ENCODE measurements at places on chromosomes 12 and 14. TPM values are rescaled to one million over a fixed set of nuclear protein-coding genes. Genes with fewer than 3 reads are reported as not detected.

DNA sequence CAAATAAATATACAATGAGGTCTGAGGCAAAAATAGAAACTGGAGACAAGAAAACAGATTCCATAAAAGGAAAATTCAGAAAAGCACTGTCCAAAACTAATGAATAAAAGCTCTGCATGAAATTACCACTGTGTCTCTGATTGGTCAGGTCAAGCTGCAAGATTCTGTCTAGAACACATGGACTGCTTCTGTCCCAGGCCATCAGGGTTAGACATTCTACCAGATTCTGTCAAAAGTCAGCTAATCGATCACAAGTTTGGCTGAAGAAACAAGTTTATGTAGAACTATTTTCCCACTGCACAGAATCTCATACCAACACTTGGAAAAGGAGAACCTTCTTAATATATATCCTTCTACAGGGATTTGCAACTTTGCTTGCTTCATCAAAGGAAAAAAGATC is 223.0 kb downstream of the ITPR2 start:
- no peak for DNase-seq

DNA sequence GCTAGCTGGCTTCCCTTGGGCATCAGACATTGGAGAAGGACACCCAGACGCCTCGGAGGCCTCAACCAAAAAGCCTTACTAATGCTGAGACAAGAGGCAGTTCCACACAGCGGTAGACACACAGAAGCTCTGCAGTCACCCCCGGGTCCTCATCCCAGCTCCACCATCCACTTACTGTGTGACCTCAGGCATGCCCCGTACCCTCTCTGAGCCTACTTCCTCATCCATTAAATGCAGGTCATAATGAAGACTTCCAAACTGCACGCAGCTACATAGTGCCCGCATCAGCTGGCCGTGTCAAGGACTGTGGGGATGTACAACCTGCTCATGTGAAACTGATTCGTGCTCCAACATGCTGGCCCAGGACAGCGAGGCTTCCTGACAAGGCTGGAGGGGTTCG is 72.3 kb downstream of the KDM2B start:
- DNase-seq: no peak

DNA sequence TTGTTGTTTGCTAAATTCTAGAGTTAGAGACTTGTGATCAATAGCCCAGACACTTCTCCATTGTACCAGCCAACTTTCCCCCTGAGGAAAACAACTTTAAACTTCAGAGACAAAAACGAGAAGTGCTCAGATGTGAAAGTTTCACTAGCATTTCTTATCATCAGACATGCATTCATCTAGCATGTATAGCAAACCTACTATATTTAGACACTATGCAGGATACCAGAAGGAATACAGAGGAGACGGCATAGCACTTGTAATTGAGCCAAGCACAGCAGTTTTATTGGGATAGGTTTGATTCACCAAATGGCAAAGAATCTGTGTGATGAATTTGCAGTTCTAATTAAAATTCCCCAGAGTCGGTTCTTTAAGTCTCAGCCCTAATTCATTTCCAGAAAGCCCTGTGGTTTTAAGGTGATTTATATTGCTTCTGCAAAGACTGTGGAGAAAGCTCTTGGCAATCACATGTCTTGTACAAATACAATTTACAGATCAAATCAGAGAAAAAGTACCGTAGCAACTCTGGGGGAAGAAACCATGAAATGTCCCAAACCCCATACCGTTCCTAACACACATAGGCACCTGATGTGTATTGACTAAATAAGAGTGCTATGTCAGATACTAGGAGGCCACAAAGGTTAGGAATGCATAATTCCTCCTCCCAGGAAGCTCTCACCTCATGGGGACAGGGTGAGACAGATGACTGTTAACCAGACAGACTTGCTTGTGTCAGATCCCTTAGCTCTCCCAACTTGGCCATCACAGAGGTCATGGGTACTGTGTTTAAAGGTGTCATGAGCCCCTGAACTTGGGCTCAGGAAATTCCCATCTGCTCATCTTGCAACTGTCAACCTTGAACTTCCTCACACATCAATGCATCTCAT is 69.6 kb upstream of the KRAS start:
- DNase-seq: no peak

The TM9SF1 gene
- 13.0 TPM for polyA plus RNA-seq

The PAPOLA gene
- 73.2 TPM for polyA plus RNA-seq

The DHH gene
- polyA plus RNA-seq: 1.8 TPM

The IL23A gene
- 29.3 TPM for polyA plus RNA-seq

DNA sequence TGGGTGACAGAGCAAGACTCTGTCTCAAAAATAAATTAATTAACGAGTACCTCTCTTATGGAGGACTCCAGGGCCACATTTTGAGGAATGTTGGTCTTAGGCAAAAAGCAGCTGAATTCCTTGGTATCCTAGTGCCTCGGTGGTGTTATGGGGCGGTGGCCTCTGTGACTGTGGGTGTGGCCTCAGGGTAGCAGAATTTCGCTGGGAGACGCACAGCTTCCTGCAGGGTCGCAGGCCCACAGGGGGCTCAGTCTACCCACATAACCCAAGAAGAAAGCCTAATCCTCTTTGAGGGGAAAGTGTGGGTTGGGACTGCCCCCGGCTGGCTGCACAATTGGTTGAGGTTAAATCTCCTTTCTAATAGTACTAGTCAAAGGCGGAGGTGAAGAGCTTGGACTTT is 11.2 kb upstream of the SERPINA4 start:
- no peak for DNase-seq

The RIMBP2 gene
- polyA plus RNA-seq: not detected

The CDH24 gene
- 16.2 TPM for polyA plus RNA-seq

- no peak for DNase-seq
These were observed 427.5 kb upstream of the MGAT4C start for GRCh38 chr12:86683568-86684304.

The SLCO1B1 gene
- not detected for polyA plus RNA-seq

The ITGA7 gene
- 0.54 TPM for polyA plus RNA-seq

The NELL2 gene
- 0.45 TPM for polyA plus RNA-seq

GRCh38 chr14:23640524-23641141 is 4.5 kb downstream of the DHRS2 start:
- no peak for DNase-seq

- no peak for DNase-seq
These were observed 27.0 kb downstream of the DYNC1H1 start for GRCh38 chr14:101991352-101991751.

- DNase-seq: no peak
These were observed 27.4 kb downstream of the DNM1L start for GRCh38 chr12:32706335-32707024.

- DNase-seq: no peak
These were observed 10.9 kb upstream of the ULK1 start for GRCh38 chr12:131883521-131883900.

- peak; percentile 9 for DNase-seq
These were observed 88.5 kb downstream of the PAPLN start for GRCh38 chr14:73325630-73326299.

- DNase-seq: no peak
These were observed 1.7 kb upstream of the TMPO start for GRCh38 chr12:98513379-98514322.

- no peak for DNase-seq
These were observed 255.6 kb downstream of the NRXN3 start for GRCh38 chr14:78425782-78426181.

The GPR135 gene
- 1.6 TPM for polyA plus RNA-seq

DNA sequence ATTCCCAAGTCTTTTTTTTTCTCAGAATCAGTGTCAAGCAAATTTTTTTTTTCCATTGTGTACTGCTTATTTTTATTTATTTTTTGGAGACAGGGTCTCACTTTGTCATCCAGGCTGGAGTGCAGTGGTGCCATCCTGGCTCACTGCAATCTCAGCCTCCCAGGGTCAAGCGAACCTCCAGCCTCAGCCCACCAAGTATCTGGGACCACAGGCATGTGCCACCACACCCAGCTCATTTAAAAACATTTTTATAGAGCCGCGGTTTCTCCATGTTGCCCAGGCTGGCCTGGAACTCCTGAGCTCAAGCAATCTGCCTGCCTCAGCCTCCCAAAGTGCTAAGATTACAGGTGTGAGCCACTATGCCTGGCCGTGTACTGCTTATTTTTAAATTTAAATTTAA is 68.1 kb downstream of the TBC1D30 start:
- DNase-seq: no peak

DNA sequence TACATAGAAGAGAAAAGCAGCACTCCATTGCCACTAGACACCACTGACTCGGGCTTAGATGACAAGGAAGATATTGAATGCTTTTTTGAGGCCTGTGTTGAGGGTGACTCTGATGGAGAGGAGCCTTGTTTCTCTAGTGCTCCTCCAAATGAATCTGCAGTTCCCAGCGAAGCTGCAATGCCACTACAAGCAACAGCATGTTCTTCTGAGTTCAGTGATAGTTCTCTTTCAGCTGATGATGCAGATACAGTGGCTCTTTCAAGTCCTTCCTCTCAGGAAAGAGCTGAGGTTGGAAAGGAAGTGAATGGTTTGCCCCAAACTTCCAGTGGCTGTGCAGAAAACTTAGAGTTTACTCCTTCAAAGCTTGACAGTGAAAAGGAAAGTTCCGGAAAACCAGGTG is 114.5 kb upstream of the NPAS3 start:
- no peak for DNase-seq

Data from K562 (cell line).